ENCODE measurements at places on chromosomes 11 and 22.

DNA sequence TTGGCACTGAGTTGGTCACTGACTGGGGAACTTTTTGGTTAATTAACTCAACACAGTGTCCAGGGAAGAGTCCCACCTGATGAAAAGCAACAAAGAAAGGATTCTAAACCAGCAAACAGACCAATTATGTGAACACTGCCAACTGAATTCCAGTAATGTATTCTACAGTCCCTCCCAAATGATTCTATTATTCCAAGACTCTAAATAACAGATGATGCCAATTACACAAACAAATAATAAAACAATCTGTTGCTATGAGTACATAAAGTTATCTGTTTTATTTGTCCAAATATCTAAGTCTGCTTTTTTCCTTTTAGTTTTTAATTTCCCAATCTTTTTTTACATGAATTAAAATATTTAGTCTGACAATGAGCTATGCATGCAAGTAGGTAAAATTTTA is 98.3 kb upstream of the TP53AIP1 start:
- no peak for DNase-seq

GRCh38 chr11:69648679-69649575 is 8.0 kb downstream of the CCND1 start:
- DNase-seq = no peak

GRCh38 chr11:12315024-12315423 is 62.3 kb upstream of the PARVA start:
- no peak for DNase-seq

GRCh38 chr11:114088836-114089235 is 29.3 kb downstream of the ZBTB16 start:
- DNase-seq = peak; percentile 33

GRCh38 chr11:104033134-104033533 is 3.3 kb upstream of the DDI1 start:
- no peak for DNase-seq

GRCh38 chr22:19105456-19105855 is 16.8 kb downstream of the DGCR2 start:
- DNase-seq = no peak

DNA sequence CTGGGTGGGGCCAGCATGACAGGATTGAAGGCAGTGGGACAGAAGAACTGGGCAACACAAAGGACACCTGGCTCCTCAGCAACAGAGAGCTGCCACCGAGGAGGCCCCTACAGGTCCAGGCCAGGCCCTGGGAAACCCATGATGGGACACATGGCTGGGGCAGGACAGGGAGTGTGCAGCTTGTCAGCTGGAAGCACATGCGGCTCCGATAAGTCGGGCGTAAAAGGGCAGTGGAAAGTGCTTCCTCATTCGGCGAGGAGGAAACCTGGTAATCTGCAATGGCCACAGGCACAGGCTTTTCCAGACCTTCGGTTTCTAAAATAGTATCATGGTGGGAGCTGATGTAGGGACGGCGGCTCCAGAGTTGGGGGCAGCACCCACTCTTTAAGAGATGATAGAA is 16.5 kb downstream of the GNAZ start:
- DNase-seq = no peak

DNA sequence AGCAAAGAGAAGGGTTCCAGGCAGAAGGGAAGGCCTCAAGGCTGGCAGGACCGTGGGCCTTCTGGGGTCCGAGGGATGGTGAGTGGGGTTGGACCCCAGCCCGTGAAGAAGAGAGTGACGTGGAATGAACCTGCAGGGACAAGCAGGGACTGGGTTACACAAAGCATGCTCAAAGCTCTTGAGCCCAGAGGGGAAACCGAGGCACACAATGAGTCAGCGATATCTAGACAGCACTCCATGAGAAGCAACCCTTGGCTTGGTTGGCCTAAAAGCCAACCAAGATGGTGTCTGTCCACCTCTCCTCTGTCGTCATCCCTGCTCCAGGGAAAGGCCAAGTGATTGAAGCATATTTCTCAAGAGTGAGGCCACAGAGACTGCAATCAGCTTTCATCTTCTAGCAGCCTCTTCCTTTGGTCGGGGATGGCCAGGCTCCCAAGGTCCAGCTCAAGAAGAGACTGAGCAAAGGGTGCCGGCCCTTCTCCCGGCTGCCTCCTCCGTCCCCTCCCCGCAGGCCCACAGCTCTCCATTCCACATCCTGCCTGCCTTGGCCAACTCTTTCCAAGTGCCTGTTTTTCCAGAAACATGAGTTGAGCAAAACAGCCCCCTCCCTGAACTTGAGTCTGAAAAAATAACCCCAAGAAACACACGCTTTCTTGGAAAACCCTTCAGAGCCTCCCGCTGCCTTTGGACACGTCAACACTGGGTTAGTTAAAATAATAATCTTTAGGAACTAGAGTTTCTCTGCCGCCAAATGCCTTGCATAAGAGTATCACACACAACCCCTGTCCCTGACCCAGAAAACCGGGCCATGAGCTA is 556.6 kb downstream of the MIAT start:
- peak; percentile 60 for DNase-seq

DNA sequence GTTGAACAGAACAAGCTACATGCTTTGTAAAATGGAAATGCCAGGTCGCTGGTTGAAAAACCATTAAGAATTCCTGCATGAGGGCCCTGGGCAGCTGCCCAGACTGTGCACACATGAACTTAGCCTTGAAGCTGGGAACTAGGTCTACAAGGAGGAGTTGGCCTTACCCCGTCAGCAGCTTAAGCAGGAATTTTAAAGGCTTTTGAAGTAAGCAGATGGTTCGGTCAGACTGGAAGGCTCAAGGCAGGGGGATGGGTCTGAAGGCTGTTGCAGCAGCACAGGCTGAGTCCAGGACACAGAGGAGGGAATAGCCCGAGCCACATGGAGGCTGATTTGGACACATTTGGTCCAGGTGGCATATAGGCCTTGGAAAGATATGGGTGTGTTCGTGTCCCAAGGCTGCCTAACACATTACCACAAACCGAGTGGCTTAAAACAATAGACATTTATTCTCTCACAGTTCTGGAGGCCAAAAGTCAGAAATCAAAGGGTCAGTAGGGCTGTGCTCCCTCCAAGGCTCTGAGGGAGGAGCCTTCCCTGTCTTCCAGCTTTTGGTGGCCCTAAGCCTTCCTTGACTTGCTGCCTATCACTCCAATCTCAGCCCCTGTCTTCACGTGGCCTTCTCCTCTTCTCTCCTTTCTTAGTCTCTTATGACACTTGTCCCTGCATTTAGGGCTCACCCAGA is 11.6 kb downstream of the LIF start:
- DNase-seq = peak; percentile 87

DNA sequence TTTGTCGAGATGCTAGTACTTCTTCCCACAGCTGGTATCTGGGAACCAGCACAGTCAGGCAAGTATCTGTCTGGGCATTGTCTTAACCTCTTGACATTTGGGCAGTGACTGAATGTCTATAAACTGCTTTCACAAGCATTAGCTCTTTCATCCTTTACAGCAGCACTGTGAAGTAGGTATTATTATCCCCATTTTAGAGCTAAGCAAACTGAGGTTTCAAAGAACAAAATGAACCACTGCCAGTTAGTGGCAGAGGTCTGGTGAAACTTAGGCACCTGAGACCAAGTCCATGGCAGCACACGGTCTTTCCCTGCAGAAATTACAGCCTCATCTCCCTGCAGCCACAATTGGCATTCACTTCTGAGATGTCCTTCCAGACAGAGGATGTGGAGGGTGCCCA is 111.0 kb upstream of the TBCEL start:
- no peak for DNase-seq

DNA sequence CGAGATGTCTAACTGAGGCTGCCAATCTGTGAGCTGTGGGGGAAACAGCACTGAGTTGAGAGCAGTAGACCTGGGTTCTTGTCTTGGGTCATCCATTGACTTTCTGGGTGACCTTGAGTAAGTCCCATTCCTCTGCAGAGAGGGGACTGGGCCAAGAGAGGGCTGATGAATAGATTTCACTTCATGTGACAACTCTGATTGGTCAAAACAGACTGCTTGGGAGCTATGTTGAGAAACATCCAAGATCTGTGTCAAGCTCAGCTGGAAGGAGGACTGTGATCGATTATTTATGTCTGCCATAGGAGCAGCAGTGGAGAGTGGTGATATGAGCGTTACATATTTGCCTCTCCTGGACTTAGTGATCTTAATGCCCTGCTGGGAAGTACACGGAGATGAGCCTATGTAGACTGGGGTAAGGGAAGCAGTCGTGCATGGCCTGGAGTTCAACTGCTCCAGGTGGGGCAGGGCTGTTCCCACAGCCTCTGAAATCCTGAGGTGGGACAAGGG is 47.7 kb downstream of the OTOG start:
- DNase-seq = no peak

DNA sequence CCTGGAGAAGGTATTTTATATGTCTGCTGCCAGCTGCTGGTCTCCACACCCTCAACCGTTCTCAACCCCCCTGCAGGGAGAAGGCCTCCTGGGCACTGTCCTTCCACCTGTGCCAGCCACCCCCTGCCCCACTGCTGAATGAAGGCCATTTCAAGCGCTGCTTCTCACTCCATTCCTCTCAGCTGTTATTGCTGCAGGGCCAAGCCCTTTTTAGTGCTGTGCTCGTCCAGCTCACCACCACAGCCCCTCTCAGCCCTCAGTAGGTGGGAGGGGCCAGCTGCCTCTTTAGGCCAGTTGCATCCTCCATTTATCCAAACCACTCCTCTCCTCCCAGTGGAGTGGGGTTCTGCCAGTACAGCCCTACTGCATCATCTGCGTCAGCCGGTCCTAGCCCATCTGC is 1.8 kb upstream of the WBP2NL start:
- DNase-seq = no peak

GRCh38 chr22:48676266-48677167 is 1151.2 kb downstream of the BRD1 start:
- DNase-seq = no peak

GRCh38 chr11:19499999-19500398 is 212.6 kb upstream of the NAV2 start:
- peak; percentile 66 for DNase-seq

DNA sequence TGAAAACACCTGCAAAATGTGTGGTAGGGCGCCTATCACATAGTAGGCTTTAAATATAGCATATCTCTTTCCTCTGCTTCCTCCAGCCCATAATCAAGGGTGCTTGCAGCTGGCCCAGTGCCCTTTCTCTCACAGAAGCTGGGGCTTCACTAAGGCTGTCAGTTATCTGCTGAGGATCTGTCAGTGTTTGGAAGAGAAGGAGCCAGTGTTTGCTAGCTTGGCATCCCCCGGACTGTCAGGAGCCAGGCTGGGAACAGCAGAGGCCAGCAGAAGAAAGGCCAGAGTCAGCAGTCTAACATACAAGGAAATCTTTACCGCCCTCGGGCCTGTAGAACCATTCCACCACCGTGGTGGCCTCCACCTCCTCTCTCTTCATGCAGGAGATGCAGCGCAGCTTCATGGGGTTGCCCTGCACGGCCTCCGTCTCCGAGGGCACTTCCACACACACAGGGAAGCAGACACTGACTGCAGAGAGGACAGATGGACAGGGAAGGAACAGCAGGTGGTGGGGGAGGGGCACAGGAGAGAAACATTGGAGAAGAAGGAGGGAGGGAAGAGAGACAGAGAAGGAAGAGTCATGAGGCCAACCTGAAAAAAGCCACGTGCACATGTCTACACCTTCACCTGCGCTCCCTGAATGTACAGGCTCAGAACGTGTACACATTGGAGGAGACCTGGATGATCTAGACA is 9.0 kb downstream of the SCN3B start:
- DNase-seq = no peak

DNA sequence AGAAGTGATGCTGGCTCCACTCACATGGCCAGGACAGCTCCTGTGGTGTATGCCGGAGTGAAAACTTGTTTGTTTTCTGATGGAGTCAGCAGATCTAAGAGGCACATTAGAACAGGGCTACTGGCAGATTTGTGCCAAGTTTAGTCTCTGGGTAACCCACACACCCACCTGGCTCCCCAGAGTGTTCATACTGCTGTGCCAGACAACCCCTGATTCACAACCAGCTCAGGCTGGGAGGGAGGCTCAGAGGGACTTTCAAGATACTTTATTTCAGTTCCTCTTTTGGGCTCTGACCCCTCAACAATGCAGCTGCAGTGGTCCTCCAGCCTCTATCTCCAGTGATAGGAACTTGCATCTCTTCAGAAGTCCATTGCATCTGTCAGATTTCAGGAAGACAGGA is 8.5 kb downstream of the NTM start:
- no peak for DNase-seq

DNA sequence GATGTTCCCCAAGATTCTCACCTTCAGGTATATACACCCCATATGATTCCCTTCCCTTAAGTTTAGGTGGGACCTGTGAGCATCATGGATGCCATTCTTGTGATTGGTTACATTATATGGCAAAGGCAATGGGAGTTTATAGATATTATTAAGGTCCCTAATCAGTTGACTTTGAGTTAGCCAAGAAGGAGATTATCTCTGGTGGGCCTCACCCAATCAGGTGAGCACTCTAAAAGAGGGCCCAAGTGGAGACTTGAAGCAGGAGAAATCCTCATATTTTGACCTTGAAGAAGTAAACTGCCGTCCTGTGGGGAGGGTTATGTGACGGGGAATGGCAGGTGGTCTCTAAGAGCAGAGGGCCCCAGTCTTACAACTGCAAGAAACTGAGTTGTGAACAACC is 94.2 kb downstream of the HSD17B12 start:
- no peak for DNase-seq

GRCh38 chr22:19843857-19844376 is 10.8 kb downstream of the GNB1L start:
- no peak for DNase-seq

DNA sequence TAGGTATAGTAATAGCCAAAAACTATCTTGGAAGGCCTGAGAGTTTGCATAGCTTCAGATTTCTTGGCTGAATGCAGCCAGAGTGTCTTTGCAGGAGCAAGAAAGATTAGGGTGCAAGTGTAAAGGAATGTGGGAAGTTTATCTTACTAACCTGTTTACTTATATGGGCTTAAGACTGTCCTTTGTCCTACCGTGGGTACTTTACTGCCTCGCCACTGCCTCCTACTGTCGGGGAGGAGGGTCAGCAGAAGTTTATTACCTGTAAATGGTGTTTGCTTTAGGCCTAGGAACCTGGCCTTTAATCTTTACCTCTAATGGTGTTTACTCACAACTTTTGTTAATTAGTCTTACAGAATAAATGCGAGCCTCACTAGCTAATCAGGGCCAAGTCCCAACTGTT is 633.8 kb downstream of the DLG2 start:
- DNase-seq = no peak

DNA sequence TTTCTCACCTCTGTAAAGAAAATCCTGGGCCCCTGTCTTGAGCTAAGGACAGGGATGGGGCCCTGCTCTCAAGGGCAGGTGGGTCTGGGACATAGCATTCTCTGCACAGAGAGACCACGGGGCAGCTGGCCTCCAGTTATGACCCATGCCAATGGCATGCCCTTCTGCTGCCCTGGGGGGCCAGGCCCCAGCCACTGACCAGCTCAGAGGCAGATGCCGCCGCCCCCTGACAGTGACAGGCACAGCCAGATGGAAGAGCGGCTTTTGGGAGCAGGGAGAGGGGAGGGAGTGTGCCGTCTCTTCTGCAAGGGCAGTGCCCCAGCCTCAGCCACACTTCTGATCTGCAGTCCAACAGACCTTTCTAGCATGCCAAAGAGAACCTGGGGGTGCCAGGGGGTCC is 114.8 kb upstream of the NAV2 start:
- DNase-seq = no peak

DNA sequence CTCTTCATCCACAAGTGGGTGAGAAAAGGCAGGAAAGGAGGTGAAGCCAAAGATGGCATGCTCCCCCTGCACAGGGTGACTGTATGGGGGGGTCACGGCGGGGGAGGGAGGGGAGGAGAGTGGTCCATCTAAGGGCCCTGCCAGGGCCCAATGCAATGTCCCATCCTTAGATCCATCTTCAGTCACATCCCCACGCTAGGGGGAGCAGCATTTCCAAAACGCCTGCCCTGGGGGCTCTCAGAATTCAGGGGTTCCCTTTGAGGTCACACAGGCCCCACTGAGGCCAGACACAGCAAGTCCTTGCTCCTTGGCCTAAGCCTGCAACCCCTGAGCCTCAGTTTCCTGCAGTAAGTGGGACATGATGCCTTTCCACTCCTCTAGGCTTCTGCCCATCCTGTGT is 52.4 kb downstream of the RTN4R start:
- no peak for DNase-seq
